NCI-H1930 (cell line): ENCODE measurements at places on chromosomes 7 and 10.

DNA sequence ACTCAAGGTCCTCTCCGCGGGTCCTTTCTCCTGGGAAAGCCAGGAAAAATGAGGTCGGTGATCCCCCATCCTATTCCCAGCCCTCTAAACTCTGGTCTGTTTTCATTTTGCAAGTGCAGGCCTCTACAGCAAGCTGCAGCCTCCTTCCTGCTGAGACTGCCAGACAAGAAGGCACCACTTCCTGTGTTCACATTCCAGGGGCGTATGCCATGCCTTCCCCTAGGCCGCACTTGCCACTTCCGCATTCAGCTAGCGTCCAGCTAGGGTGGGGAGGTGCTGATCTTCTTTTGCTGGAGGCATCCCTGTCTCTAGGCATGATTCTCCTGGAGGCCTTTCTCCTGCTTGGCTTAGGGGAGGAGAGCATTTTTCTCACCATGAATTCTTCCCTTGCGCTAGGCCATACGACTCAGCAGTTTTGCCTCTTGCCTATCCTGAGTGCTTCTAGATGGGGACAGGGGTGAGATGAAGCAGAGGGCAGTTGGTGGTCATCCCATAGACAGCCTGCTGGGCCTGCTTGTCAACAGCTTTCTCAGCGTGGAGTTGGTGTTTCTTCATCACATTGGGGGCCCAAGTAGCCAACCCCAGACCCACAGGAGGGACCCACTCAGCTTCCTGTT, 328.9 kb downstream of the RPS24 start:
- DNase-seq: no peak

GRCh38 chr7:18740579-18740988, 245.0 kb downstream of the HDAC9 start:
- DNase-seq: no peak

DNA sequence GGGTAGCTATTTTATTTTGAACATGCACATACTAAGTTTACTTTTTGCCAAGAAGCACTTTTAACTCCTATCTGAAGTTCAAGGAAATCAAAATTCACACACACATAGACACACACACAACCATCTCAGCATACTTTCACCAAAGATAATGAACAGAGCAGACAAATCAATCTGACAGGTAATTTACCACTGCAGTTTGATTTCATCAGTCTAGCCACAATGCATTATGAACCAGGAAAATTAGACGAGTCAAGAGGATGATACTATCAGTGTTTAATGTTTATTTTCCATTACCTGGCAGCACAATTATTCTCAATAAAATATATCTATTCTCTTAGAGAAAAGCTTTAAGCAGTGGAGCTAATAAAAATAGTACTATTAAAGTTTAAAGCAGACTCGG, 147.9 kb downstream of the ARHGAP12 start:
- DNase-seq: no peak

DNA sequence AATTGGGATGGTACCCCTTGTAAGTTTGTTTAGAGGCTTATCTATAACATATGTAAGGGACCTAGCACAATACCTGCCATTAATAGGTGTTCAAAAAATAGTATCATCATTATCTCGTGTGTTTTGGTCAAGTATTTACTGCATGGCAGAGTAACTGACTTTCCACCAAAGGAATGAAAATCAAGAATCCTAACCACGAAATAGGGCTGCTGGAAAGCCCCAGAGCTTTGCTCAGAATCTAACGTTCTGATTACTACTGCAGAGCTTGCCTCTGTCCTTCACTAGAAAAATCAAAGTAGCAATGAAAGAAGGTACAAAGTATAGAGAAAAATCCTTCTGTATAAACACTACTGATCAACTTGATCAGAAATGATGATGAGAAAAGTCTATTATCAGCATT, 34.9 kb downstream of the DCLRE1C start:
- no peak for DNase-seq

DNA sequence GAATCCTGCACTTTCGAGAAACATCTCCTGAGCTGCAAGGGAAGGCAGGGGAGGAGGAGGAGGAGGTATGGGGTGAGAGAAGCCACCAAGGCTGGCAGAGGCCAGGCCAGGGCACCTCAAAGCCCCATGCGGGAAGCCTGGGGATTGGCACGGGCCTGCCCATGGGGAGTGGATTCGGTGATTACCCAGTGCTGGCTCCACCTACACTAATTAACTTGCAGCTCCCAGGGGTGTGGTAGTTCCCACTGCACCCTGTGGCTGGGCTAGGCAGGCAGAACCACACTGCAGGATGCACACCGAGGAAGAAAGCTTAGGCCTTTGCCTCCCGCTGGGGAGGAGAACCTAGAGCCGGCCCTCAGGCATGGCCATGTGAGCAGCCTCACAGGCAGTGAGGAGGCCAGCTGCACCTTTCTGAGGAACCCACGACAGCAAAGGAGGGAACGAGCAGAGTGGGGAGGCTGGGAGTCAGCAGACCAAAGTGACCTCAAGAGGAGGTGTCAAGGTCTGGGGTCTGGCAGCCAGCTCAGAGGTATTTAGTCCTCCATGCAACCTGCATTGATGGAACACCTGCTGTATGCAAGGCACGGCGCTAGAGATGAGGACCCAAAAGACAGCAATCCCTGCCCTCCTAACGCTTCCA, 27.2 kb downstream of the GRID1 start:
- DNase-seq: no peak

DNA sequence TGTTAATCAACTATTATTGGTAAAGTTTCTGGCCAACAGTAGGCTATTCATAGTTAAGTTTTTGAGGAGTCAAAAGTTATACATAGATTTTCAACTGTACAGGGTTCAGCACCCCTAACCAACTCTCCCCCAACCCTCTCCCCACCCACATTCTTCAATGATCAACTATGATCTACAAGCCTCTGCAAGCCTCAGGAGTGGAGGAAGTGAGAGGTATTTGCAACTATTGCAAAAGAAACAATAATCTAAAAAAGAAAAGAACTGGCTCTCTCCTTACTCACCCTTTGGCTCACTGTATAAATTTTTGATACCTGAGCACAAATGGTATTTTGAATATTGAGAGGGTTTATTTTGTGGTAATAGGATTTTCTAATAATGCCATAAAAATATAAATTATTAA, 179.8 kb downstream of the IPMK start:
- DNase-seq: no peak

- DNase-seq: no peak
Measured at GRCh38 chr10:43076311-43076875, 476 bp upstream of the RET start.

DNA sequence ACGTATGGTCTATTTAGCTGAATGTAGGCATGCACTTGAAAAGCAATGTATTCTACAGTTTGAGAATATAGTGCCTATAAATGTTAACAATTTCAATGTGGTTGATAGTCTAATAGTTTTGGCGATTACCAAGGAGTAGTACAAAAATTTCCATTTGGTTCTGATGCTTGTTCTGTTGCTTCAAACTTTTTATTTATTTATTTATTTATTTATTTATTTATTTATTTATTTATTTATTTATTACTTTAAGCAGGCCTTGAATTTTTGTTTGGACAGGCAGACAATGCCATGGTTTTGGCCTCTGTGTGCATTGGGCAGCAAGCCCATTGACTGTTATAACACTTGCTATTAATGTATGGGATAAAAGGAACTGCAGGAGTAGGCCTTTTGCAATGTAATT, 36.5 kb upstream of the MALRD1 start:
- no peak for DNase-seq

- no peak for DNase-seq
Measured at GRCh38 chr10:60762554-60762953, 15.7 kb upstream of the CDK1 start.

- no peak for DNase-seq
Measured at GRCh38 chr7:77827999-77828398, 29.4 kb downstream of the PHTF2 start.

GRCh38 chr10:35942057-35942456, 300.0 kb upstream of the FZD8 start:
- no peak for DNase-seq

- DNase-seq: no peak
Measured at GRCh38 chr10:68163735-68164134, 54.4 kb downstream of the MYPN start.

DNA sequence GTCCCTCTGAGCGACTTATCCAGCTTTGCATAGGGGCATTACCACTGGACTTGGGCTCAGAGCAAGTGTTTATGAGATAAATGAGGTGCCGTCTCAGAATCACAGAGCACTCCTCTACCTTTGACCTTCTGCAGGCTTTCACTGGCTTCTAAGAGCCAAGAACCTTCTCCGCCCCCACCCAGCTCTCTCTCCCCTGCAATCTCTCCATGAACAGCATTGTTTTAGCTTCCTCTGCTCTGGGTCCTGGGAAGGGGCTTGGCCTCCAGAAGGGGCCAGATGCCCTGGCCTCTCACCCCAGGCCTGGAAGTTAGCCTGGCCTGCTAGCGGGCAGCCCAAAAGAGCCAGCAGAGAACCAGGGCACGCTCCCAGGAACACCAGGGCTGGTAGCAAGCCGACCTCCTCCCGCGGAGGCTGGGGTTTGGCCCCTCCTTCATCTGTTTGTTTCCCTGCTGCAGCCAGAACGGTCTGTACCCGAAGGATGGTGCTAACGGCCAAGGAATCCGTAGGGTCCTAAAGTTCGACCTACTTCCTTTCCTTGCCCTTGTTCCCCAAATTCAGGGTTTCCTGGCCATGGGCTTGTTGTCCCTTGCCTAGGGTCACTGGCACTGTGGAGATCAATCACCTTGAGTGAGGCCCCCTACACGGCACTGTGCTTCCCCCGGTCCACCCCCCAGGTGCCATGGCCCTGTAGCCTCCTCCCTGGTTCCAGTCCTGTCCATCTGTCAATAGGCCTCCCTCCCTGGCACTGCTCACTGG, 18.7 kb upstream of the DDIT4 start:
- no peak for DNase-seq

GRCh38 chr7:20594023-20594422, 21.4 kb upstream of the ABCB5 start:
- DNase-seq: no peak

GRCh38 chr7:69603937-69604494, 5.7 kb downstream of the AUTS2 start:
- DNase-seq: no peak

DNA sequence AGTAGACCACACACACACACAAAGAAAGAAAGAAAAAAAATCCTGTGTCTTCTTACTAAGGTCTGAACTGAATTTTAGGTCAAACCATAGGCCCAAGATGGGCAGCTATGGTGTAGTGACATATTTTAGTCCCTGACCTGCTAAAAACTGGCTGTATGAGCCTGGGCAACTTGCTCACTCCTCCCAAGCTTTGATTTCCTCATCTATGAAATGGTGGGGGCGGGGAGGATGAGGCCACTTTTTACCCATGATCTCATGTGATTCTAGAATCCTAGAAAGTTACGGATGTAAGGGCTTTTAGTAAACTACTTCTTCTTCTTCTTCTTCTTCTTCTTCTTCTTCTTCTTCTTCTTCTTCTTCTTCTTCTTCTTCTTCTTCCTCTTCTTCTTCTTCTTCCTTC, 6.1 kb upstream of the CCL24 start:
- no peak for DNase-seq

- no peak for DNase-seq
Measured at GRCh38 chr7:28989211-28989980, 31.3 kb upstream of the TRIL start.

DNA sequence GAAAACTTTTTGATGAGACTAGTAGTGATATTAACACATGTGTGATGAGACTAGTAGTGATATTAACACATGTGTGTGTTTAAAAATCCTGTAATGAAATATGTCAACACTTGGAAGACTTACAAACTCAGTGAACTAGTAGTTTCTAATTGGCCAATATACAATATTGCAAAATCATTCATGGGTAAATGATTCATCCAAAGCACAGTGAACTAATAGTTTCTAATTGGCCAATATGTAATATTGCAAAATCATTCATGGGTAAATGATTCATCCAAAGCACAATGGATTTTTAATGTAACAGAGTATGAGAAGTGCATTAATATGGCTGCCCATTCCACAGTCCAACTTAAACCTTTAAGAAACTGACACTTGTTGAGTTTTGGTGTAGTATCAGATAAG, 77.8 kb downstream of the ATAD1 start:
- DNase-seq: no peak

DNA sequence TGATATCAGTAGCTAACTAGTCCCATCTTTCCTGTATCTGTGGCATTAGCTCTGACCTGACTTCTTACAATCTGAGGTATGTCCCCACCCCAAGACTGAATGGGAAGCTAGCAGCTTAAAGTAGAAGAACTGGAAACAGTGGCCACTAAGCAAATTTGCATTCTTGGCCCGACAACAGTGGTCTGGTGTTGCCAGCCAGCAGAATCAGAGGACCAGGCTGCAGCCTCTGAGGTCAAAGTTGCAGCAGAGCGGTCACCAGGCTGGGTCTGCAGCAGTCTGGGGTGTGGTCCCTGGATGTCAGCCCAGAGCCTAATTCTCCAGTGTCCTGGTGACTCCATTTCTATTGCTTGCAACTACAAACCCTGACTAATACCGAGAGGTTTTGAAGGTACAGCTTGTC, 26.3 kb downstream of the FAM107B start:
- no peak for DNase-seq
